Effector CD4-positive, alpha-beta T cell (primary cell): ENCODE measurements at places on chromosomes 13 and 19.

GRCh38 chr13:37141011-37141410 lies 35.5 kb upstream of the CSNK1A1L start:
- no peak for DNase-seq

DNA sequence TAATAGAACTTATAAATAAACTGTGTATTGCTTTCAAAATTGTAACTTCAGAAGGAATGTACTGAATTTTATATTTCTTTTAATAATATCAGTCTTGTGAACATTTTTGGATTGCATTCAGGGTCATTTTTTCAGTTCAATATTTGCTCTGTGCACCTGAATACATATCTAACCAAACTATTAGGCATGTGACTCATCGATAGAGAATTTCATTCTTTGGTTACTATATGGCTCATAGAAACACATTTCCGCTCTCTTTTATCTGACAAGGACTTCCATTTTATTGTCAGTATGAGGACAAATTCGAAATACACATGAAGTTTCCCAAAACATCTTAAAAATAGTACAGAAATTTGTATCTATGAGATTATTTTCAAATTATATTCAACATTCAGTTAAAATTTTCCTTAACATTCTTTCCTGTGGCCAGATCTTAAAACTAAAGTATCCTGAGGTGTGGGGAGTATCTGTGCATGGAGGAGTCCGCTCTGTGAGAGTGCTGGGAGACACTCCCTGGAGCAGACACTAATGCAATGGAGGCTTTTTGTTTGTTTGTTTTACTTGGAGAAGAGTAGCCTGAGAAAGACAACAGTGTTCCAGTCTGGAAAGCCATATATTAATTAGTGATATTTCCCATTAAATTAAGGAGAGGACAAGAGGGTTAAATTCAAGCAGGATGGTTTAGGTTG lies 483.6 kb downstream of the PCDH20 start:
- no peak for DNase-seq

- DNase-seq = no peak
These were observed 91.7 kb downstream of the SERP2 start for GRCh38 chr13:44465318-44465717.

- peak; percentile 33 for DNase-seq
These were observed 50.6 kb upstream of the UQCRFS1 start for GRCh38 chr19:29263305-29264135.

DNA sequence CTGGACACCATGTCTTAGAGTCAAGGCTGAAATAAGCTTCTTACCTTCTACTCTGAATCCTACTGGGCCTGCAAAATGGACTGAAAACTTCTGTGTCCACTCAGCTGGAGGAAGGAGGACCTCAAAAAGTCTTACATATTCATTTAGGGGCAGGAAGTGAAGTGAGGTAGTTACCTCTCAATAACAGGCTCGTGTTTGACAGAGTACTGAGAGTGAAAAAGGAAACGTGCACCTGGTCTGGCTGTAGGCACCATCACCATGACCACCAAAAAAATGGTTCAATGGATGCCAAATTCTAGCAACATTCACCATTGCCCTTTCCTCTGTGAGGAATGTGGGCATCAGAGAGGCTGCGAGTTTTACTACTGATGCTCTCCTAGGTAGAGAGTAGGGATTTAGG lies 176.2 kb downstream of the RFC3 start:
- DNase-seq = no peak
